T-helper 2 cell (primary cell): ENCODE measurements at places on chromosomes 6 and 20.
A peak's percentile ranks its signal among the peaks of the same experiment; 100 is the strongest.

DNA sequence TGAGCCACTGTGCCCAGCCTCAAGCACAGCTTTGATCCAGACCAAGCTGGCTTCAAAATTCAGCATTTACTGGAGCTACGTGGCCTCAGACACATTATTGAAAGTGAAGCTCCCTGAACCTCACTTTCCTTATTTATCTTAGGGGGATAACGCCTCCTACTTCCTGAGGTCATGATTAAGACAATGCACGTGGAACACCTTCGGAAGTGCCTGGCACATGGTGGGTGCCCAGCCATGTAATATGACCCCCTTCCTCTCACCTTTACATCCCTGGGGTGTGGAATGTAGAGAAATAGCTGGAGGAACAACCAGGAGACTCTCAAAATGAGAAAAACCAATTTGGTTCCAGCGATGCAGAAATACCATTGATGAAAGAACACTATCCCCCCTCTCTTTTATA is 1.6 kb upstream of the CLPS start:
- DNase-seq = no peak

DNA sequence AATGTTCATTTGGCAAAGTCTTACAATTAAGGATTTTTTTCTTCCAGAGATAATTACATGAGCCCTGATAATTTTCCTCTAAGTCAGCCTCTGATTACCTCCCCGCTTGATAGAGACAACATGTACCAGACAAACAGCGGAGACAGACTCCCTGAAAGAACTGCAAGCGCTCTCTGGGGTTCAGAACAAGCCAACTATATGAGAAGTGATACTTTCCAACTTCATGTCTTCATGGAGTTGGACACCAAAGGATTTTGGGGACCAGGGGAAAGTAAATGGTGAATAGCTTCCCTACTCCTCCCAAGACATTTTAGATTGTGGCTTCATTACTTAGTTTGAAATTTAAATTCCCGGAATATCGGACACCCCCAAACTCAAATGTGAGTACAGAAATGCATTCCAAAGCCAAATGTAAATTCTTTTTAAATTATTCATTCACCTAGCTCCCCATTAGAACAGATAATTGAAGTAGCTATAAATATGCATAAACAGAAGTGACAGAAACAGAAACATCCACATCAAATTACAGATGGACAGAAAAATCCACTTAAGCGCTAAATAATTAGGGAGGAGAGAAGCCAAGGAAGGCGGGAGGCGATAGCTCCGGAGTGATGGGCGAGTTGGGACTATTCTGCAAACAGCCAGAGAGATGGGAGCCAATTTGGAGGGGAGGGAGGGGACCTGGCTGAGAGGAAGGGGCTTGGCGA is 129.7 kb upstream of the AKAP12 start:
- DNase-seq = no peak

DNA sequence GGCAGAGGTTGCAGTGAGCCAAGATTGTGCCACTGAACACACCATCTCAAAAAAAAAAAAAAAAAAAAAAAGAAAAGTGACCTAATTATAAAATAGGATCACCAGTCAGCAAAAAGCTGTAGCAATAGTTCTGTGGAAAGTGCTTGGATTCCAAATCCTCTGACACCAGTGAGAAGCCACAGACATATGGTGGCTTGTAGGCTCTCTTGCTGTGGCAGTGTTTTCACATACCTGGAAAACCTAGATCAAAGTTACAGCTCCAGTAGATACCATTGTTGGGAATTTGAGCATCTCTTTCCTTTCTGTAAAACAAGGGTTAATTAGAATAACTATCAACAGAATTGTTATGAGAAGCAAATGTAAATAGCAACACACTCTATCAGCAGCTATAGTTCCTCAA is 4.1 kb downstream of the CCDC170 start:
- DNase-seq = no peak

DNA sequence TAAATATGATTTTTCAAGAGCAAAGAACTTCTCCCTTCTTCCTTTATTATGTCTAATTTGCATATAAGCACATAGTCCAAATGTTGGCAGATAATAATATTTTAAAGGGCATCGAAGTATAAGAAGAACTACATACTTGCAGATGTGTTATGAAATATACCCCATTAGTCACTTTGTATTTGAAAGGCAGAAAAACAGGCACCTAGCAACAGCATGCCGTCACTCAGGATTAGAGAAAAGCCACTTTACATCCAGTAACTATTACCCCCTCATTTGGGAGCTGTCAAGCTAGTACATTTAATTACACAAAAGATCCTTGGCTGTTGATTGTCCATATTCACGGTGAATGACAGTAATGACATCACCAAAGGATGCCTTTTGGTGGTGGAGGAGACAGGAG is 99.3 kb upstream of the ARMC2 start:
- no peak for DNase-seq

- DNase-seq = peak; percentile 35
Measured at GRCh38 chr6:26404546-26404945, 2.5 kb downstream of the BTN3A1 start.

- DNase-seq = no peak
Measured at GRCh38 chr6:118970866-118971265, 35.9 kb upstream of the MCM9 start.

GRCh38 chr6:75557068-75557467 is 44.6 kb upstream of the SENP6 start:
- no peak for DNase-seq

- DNase-seq = no peak
Measured at GRCh38 chr20:5612581-5613301, 137.5 kb upstream of the SHLD1 start.

- DNase-seq = no peak
Measured at GRCh38 chr20:20606050-20606449, 106.4 kb downstream of the RALGAPA2 start.

GRCh38 chr6:34065466-34066217 is 80.2 kb downstream of the GRM4 start:
- DNase-seq = no peak

- no peak for DNase-seq
Measured at GRCh38 chr6:15341311-15342001, 95.6 kb downstream of the JARID2 start.

DNA sequence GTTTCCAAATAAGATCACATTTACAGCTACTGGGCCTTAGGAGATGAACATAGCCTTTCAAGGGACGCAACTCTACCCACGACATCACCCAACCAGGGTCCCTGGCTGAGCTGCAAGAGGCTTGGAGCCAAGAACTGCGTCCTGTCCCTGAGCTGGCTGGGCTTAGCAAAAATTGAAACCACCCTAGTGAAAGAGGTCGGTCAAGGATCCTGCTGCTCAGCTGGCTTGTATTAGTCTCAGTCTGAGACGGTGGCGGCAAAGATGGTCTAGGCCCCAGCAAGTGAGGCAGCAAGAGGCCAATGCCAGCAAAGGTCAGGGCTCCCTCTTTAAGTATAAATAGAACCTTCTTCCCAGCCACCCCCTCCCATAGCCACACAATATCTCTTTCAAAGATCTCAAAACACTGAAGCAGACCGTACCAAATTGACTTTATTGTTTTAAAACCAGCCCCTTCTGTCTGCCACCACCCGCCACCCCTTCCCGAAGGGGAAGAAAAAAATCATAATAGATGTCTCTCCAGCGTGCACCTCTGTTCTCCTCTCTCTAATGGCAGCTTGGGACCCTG is 140.5 kb downstream of the EYA2 start:
- DNase-seq = no peak

GRCh38 chr20:19249106-19249879 is 36.9 kb downstream of the SLC24A3 start:
- no peak for DNase-seq
